ENCODE measurements at places on chromosomes 7 and 10.

DNA sequence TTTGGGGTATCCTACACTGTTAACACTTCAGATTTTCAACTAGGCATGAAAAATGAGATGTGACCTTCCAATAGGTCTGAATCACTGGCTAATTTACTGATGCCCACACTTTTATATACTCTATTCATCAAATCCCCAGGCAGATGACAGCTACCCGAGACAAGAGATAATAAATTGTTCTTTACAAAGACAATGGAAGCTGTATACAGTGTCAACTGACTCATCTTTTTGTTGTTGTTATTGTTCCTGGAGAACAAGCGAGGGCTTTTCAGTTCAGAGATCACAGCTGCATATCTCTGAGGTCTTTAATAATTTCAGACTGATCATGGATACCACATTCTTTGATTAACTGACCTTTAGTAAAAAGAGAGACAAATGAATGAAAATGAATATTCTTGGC, 228.9 kb downstream of the SDHAF3 start:
- DNase-seq, result no peak

- DNase-seq, result no peak
These were observed 118.7 kb downstream of the C10orf105 start for GRCh38 chr10:71600849-71601248.

DNA sequence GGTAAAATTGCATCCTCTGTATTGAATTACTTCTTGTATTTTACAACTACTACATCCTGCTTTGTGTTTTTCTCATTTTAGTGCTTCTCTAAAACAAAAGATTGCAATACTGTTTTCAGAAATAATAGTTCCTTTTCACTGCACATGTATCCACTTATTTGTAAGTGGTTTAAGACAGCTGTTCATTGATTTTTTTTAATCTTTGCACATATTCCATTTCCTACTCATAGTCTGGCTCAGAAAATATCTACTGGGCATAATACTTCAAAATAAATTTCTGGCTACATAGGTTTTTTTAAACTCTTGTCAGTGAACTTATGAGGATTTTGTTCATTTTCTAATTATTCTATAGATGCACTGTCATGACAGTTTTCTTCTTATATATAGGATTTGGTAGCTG, 54.8 kb downstream of the SND1 start:
- DNase-seq, result no peak

DNA sequence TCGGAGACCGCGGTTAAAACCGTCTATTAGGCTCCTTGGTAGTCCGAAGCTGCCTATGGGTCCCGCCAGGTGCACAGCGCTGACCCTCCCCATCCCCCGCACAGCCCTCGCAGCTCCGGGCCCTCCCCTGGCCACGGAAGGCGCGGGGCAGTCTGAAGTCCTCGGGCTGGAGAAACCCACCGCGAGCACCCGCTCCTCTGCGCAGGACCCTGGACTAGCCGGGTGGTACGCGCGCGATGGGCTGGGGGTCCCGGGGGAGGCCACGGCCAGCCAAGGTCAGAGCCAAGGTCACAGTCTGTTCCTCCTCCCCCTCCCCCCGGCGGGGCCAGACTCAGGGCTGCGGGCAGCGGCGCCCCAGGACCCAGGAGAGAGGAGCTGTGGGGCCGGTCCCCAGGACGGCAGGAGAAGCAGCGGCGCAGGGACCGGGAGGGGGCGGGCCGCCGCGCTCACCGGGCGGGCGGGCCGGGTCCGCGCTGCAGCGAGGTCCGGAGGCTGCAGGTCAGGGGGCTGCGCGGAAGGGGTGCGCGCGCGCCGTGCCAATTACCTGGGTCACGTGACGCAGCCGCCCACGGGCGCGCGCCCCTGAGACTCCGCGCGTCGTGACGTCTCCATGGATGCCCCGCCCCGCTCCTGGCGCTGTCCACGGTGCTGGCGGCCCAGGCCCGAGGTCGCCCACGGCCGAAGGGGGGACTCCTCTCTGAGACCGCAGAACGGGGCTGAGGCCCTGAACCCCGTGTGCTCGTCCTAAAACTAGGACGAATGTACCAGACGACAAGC, at the start of gene OGDHL:
OGDHL (minus strand) TSS at position 535 of the 777 bp plus-strand sequence. CDS start 3,731 bp downstream, outside the sequence.
- DNase-seq, result peak; percentile 39

- no peak for DNase-seq
These were observed 33.5 kb downstream of the SLC37A3 start for GRCh38 chr7:140364819-140365218.

- no peak for DNase-seq
These were observed 212.4 kb upstream of the YAE1 start for GRCh38 chr7:39353615-39354376.

- DNase-seq, result no peak
These were observed 6.8 kb downstream of the LDB1 start for GRCh38 chr10:102113261-102113955.

- DNase-seq, result no peak
These were observed 6.2 kb upstream of the FRAT1 start for GRCh38 chr10:97312897-97313296.

All from OCI-LY7 (cell line).